ENCODE measurements at places on chromosomes 11 and 22. TPM values are rescaled to one million over a fixed set of nuclear protein-coding genes. Genes with fewer than 3 reads are reported as not detected.

- no peak for DNase-seq
These were observed 11.3 kb upstream of the NFAM1 start for GRCh38 chr22:42443240-42444076.

- no peak for DNase-seq
These were observed 44.3 kb downstream of the DKK3 start for GRCh38 chr11:11963842-11964773.

DNA sequence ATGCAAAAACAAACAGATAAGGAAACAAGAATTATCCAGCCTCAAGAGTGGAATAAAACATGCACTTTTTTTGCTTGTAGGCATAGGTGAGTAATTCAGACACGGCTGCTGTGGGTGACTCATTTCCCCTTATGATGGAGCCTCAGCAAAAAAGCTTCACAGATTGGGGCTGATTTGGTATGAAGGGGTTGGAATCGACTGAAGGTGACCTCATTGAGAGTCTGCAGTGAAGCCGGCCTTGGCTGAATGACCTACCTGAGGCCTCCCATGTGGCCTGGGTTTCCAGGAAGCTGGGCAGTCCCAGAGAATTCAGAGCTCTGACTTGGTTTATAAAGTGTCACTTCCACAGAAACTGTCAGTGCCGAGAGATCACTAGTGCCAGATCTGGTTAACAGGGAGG is 34.2 kb upstream of the VPREB1 start:
- peak; percentile 84 for DNase-seq

DNA sequence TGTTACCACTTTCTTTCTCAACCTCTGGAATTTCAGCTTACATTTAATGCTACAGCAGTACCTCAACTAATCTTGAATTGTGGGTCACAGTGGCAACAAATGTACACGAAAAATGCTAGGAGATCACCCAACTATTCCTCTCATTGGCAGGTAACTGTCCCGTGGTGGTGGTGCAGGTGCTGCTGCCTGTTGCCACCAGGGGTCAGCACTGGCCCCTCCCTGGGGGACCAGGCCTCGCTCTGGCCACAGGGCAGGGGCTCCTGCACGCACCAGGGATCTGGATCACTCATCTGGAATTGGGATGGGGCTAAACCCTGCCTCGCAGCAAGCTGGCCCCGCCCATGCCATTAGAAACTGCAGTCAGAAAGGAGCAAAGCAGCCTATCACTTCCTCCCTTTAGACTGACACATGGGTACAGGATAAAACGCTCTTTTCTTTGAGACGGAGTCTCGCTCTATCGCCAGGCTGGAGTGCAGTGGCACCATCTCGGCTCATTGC is 6.9 kb upstream of the POLDIP3 start:
- DNase-seq = peak; percentile 46

DNA sequence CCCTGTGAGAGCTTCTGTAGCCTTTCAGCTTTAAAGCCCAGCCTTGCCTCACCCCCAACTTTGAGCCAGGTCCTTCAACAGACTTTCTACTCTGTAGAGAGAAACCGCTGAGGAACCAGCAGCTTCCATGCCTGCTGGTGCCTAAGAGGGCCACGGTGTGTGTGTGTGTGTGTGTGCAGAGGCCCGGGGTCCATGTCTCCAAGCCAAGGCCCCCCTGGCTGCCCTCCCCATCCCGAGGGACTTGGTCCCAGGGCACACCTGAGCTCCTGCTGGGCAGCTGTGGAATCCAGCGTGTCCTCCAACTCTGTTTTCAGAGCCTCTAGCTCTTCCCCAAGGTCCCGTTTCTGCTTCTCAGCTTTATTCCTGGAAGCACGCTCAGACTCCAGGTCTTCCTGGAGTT is 42.3 kb downstream of the APOL1 start:
- DNase-seq = no peak

- DNase-seq = no peak
These were observed 3.7 kb downstream of the CBX6 start for GRCh38 chr22:38868286-38868721.

- peak; percentile 94 for DNase-seq
These were observed 27.4 kb downstream of the DRD2 start for GRCh38 chr11:113447621-113448315.

- no peak for DNase-seq
These were observed 20.4 kb upstream of the MOB2 start for GRCh38 chr11:1506981-1507380.

MUC5AC gene
- total RNA-seq = not detected

CRYBB1 gene
- not detected for total RNA-seq

OR51B5 gene
- not detected for total RNA-seq

GRCh38 chr11:132080127-132080526 is 709.7 kb downstream of the NTM start:
- peak; percentile 62 for DNase-seq

GRCh38 chr22:28488825-28489224 is 190.8 kb downstream of the TTC28 start:
- no peak for DNase-seq

DNA sequence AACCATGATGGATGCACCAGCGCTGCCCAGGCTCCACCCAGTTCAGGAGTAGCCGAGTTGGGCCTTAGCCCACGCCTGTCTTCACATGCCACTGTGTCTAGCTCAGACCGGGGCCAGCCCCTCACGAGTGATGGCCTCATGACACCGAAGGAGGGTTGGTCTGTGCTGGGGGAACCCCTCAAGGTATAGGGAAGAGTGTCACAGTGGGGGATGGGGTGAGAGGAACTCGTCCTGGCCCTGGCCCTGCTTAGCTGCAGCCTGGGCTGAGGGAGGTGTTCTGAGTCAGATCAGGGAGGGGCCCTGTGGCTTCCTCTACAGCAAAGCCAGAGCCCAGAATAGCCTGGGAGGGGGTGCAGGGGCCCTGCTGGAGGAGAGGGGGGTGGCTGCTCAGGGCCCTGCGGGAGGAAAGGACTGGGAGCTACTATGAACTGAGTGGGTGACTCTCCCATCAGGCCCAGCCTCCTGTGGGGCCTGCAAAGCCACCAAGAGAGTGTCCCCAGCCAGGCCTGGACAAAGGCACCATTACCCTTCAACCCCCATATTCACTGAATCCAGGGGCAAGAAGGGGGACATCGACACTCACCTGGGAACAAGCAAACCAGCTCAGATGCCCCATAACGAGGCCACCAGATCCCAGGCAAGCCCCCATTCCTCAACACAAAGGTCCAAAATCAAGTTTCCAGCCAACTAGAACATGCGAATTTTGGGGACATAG is 41.2 kb downstream of the IGLL5 start:
- peak; percentile 43 for DNase-seq

GRCh38 chr11:87038235-87038977 is 672 bp downstream of the TMEM135 start:
- DNase-seq = peak; percentile 11

- peak; percentile 70 for DNase-seq
These were observed 253.0 kb upstream of the CCDC179 start for GRCh38 chr11:23112987-23113886.

DNA sequence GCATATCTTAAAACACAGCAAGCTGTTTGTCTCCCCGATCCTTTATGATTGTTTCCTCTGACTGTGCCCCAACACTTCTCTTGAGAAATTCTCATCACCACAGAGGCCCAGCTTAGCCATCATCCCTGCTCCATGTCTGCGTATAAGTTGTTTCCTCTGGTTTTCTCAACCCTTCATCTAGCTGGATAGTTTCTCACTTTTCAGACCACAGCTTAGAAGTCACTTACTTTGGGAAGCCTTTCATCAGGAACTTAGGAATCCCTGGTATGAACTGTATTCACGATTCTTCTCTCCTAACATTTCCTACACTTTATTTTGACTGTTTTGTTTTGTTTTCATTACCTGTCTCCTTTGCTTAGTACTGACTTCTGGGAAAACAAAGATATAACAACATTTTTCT is 295.2 kb downstream of the GUCY1A2 start:
- DNase-seq = no peak

DNA sequence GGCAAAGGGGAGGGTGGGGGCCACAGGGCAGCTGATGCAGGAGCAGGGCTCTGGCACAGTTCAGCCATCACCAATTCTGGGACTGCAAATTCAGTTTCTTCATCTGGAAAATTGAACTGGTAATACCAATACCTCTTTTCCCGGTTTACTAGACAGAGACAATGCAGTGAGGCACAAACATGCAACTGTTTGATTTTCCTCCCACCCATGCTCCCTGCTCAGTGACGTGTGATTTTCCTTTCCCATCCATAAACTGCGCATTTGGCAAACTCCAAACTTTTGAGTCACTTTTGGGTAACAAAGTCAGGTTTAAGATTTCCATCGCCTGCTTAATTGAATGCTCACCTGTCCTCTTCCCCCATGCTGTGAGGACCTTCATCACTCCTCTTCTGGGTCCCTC is 23.2 kb downstream of the P2RY2 start:
- no peak for DNase-seq

GRCh38 chr11:44631831-44632230 is 66.4 kb downstream of the CD82 start:
- DNase-seq = no peak

DNA sequence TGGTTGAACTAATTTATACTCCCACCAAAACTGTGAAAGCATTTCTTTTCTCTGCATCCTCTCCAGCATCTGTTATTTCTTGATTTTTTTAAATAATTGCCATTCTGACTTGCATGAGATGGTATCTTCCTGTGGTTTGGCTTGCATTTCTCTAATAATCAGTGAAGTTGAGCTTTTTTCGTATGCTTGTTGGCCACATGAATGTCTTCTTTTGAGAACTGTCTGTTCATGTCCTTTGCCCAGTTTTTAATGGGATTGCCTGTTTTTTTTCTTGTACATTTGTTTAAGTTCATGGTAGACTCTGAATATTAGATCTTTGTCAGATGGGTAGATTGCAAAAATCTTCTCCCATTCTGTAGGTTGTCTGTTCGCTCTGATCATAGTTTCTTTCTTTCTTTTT is 46.1 kb downstream of the MS4A13 start:
- no peak for DNase-seq

RASD2 gene
- total RNA-seq = 1.6 TPM

DNA sequence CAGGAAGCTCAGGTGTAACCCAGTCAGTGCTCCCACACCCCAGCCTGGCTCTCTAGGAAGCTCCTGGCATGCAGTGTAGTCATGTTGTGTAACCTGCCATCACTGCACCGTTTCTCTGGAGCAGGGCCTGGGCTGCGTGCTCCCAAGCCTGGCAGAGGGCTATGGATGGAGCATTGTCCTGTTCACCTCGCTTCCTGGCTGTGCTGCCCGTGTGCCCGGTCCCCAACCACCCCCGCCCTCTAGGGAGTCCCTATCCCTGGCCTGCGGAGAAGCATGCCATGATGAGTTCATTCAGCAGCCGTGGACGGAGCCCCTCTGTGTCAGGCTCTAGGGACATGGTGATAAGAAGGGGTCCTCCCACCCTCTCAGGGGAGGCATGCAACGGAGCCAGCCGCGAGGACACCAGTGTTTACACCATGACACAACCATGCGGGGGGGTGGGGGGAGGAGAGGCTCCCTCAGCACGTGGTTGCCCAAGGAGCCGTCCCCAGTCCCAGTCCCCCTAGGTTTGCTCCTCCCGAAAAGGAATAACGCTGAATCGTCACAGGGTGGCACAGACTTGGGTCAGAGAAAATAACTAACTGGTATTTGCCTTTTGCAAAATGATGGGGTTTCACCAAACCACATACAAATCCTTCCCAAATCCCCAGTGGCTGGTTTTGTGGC is 73.1 kb downstream of the FBLN1 start:
- DNase-seq = no peak

DNA sequence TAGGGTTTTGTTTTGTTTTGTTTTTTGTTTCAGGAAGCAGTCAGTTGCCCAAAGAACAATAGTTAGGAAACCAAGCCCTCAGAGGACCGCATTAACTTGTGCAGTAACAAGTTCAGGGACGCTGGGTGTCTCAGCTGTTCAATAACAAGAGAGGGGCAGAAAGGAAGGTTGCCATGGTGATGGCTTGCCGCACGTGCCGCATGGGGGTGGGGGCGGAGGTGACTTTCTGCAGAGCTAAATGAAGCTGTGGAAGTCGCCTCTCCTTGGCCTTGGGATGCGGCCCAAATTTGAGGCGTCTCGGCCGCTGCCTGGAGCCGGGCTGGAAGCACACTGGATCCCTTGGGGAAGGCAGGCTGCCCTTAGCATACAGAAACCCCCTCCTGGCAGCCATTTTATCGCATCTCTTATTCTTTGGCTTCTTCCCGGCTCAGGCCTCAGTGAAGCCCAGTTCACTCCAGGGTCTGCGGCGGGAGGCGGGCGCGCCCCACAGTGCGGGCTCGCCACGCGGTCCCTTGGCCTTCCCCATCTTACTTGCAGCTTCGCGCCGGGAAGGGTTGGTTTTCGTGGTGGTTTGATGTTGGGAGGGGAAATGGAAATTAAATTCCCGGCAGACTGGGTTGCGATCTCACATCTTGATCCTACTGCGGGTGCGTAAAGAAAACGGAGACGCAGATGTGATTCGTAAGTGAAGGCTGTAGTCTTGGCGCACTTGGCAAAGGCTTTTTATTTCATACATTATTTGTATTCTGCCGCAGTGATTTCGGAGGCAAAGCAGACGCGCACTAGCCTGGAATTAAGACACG is 94.3 kb downstream of the SLC17A6 start:
- peak; percentile 78 for DNase-seq

PHOX2A gene
- not detected for total RNA-seq

CASP12 gene
- 0.20 TPM for total RNA-seq

DNA sequence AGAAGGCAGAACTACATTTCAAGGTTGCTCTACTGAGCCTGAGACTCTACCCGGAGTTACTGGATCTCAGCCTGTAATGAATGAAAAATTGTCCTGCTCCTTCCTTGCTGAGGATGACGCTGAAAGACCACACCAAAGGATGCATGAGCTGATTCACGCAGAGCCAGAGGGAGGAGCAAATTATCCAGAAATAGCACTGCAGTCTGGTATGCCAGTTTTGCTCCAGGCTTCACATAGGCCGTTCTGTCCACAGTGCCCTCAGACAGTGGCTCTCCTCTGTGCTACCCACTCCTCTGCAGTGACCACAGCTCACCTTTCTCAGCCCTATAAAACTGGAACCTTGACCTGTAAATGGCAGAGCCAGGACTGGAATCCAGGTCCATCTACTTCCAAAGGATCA is 79.3 kb upstream of the GALNT18 start:
- DNase-seq = peak; percentile 66

DNA sequence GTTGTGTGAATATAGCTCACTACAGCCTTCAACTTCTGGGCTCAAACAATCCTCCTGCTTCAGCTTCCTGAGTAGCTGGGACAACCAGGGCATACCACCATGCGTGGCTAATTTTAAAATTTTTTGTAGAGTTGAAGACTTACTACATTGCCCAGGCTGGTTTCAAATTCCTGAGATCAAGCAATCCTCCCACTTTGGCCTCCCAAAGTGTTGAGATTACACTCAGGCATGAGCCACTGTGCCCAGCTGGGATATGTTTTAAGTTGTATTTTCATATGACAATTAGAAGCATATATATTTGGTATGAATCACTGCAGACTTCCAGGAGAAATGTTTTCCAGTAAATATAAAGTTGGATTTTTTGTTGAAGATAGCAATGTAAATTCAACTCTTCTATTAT is 15.4 kb downstream of the DDX10 start:
- no peak for DNase-seq

- peak; percentile 57 for DNase-seq
These were observed 8.8 kb downstream of the RIN1 start for GRCh38 chr11:66327171-66328030.

MS4A15 gene
- total RNA-seq = not detected

GRCh38 chr11:45155058-45155551 is 8.7 kb downstream of the PRDM11 start:
- DNase-seq = no peak

All from M059J (cell line).